ENCODE measurements at places on chromosomes 3 and 15. TPM values are rescaled to one million over a fixed set of nuclear protein-coding genes. Genes with fewer than 3 reads are reported as not detected.

- no peak for DNase-seq
These were observed 166.4 kb downstream of the C3orf70 start for GRCh38 chr3:184986366-184986889.

- DNase-seq, result peak; percentile 100
These were observed 554 bp upstream of the GSK3B start for GRCh38 chr3:120094776-120095225.

The SNRPN gene
- total RNA-seq, result 79.6 TPM

The NEK10 gene
- total RNA-seq, result not detected

GRCh38 chr3:175413926-175414325 is 554.8 kb downstream of the NAALADL2 start:
- DNase-seq, result no peak

DNA sequence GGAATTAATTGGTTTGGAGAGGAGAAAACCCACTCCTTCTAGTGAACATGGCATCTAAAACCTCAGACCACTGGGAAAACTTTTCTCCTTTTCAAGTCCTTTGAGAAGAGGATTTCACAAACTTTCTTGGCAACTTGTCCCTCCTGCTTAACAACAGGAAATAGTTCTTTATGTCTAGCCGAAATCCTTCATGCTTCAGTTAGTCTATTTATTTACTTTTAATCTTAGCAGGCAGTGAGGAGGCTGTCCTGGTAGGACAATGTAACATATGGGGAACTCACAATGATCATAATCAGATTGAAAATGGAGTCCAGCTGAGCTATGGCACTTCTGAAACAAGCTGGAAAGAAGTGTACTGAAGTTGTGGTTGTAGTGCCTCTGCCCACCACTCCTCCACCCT is 50.6 kb downstream of the KY start:
- no peak for DNase-seq

DNA sequence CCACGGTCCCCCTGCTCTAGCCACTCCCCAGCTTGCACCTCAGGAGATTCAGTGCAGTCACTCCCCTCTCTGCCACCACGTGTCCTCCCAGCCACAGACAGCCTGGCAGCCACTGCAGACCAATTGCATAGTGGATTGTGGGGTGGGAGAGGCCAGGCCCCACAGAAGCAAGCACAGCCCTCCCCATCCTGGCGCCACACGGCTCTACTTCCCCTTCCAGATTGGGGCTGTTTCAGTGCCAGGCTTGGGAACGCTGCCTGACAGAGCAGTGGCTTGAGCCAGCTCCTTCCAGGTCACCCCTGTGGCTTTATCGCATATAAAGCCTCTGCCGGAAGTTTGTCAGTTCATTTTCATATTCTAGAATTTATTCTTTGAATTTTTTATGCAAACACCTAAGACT is 90.7 kb downstream of the TMEM266 start:
- no peak for DNase-seq

The PPM1M gene
- 25.0 TPM for total RNA-seq

The PTH1R gene
- 13.0 TPM for total RNA-seq

The P3H2 gene
- 41.7 TPM for total RNA-seq

The GXYLT2 gene
- 10.1 TPM for total RNA-seq

GRCh38 chr3:126540342-126540849 is 16.4 kb downstream of the CHST13 start:
- no peak for DNase-seq

The PAQR5 gene
- 9.1 TPM for total RNA-seq

DNA sequence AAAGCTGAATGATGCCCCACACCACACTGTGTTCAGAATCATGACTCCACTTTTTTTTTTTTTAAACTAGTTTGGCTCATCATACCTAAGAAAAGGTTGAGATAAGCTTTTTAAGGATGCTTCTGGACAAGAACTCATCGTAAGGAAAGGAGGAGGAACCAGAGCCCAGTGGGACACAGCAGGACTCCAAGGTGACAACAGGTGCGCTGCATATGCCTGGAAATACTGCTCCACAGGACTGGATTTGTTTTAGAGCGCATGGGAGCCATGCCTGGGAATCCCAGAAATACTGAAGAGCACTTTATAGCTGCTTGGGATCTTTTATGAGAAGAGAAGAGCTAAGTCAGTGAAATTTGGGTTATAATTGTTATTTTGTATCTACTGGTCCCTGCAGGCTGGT is 93.4 kb downstream of the NEDD4 start:
- no peak for DNase-seq

The RLBP1 gene
- total RNA-seq, result not detected

DNA sequence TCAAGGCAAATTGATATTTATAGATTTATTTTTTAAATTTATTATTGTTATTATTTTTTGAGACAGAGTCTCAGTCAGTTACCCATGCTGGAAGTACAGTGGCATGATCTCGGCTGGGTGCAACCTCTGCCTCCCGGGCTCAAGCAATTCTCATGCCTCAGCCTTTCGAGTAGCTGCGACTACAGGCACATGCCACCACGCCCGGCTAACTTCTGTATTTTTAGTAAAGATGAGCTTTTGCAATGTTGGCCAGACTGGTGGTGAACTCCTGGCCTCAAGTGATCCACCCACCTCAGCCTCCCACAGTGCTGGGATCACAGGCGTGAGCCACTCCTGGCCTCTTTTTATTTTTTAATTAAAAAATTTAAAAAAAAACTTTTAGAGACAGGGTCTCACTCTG is 19.0 kb downstream of the SPG21 start:
- DNase-seq, result no peak

- DNase-seq, result no peak
These were observed 214.0 kb upstream of the RARB start for GRCh38 chr3:25214034-25214433.

The GPR27 gene
- total RNA-seq, result 1.2 TPM

GRCh38 chr3:100932491-100932890 is 60.7 kb downstream of the ABI3BP start:
- no peak for DNase-seq

- no peak for DNase-seq
These were observed 98.3 kb upstream of the VGLL3 start for GRCh38 chr3:87088993-87089841.

The TGM4 gene
- not detected for total RNA-seq

- no peak for DNase-seq
These were observed 1.3 kb upstream of the THBS1 start for GRCh38 chr15:39579487-39580116.

GRCh38 chr15:45884289-45884688 is 249.5 kb downstream of the SQOR start:
- no peak for DNase-seq

DNA sequence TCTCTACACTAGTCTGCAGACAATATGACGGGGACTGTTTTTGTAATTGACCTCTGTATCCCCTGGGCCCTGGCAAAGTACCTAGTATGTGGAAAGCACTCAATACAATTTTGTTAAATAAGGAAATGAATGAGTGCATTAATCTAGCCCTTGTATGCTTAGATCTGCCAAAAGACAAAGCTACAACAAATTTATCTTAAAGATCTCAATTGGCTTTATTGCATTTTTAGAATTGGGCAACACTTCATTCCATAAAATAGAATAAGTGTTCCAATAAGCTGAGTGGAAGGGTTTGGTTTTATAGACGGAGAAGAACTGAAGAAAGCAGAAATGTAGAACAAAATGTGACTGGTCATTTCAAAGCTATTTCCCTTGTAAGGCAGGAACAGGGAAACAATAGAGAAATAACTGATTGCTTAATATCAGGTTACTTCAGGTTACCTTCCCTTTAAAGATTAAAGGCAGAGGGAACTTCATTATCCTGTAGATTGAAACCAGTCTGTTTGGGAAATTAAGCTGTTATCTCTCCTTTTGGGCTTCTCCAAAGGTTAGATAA is 108.3 kb upstream of the MME start:
- no peak for DNase-seq

The TMEM212 gene
- total RNA-seq, result not detected

GRCh38 chr3:138082085-138082991 is 33.1 kb downstream of the DZIP1L start:
- DNase-seq, result no peak

GRCh38 chr3:197505796-197506548 is 49.8 kb downstream of the BDH1 start:
- DNase-seq, result no peak

DNA sequence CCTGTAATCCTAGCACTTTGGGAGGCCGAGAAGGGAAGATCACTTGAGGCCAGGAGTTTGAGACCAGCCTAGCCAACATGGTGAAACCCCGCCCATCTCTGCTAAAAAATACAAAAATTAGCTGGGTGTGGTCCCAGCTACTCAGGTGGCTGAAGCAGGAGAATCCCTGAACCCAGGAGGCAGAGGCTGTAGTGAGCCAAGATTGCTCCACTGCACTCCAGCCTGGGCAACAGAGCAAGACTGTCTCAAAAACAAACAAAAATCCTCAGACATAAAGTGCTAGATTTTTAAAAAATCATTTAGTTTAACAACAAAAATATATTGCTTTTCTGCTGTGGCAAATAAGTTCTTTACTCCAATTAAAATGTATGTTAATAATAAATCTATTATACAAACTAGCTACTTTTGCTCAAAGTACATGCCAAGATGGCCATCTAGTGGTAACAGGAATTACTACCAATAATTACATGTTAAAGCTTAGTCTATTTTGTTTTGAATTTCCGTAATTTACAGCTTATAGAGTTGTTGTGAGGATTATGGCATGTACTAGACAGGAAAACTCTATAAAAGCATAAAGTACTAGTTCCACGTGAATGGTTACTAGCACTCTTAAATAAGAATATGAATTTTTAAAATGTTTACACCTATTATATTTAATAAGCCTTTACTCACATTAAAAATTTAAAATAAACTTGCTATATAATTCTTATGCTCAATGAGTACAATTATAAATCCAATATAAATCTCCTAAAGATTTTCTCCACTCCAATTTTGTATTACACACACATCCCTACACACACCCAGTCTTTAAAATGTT is 39.0 kb downstream of the GABPB1 start:
- no peak for DNase-seq

DNA sequence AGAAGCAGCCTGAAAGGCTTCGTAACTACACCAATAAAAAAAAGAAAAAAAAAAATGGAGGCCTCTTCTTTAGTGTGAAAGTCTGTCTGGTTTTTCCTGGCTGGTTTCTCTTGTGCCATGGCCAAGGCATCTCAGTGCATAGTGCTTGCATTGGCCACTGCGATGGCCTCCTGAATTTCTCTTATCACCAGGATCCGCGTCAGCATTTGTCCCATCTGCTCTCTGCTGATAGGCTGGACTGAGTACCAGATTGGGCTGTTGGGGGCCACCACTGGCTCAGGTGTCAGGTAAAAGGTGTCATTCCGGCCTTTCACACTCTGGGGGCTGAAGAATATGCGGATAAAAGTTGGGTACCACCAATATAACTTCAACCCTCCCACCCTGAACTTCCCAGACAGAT is 1.1 kb upstream of the IMPDH2 start:
- DNase-seq, result no peak

The TBC1D5 gene
- 48.1 TPM for total RNA-seq

DNA sequence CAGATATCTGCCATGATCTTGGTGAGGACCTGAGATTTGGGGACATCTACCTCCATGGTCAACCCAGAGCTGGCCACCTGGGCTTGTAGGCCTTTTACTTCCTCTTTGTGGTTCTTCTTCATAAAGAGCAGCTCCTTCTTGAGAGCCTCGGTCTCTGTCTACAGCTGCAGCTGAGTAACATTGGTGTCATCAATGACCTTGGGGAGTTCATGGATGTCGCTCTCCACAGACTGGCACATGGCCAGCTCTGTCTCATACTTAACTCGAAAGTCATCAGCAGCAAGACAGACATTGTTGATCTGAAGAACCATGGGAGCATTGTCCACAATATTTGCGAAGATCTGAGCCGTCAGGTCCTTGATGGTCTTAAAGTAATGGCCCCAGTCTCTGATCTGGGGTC is 15.7 kb upstream of the RASA2 start:
- no peak for DNase-seq

The FGF12 gene
- total RNA-seq, result 1.5 TPM

DNA sequence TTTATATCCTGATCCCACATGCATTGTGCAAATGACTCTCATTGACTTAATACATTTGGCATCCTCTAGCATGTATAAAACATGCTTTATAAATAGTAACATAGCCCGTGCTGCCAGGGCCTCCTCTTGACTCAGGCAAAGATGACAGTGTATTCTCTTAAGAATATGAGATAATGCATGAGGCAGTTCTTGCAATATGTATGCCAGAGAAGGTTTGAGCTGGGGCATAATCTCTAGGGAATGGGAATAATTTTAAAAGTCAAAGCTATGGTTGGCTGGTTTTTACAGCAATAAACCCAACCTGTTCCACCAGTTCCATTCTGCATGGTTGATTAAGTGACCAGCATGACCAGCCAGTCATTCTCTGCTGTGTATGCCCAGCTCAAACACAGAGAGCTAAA is 179.0 kb upstream of the PFN2 start:
- DNase-seq, result no peak

DNA sequence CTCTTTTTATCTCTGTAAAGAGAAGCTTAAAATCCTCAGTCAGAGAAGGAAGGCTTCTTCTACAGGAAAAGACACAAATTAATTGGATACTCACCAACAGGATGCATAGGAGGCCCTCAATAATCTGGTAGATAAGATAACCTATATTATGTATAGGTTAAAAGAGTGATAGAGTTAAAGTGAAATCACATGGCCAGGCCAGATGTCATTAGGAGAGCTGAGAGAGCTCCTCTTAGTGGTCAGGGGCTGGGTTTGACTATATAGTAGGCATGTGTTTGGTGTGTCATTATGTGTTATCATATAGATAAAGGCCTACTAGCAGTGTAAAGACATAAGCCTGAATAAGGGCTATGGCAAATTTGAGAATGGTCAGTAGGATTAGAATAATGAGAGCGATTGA is 479.3 kb downstream of the EPHA3 start:
- DNase-seq, result no peak

DNA sequence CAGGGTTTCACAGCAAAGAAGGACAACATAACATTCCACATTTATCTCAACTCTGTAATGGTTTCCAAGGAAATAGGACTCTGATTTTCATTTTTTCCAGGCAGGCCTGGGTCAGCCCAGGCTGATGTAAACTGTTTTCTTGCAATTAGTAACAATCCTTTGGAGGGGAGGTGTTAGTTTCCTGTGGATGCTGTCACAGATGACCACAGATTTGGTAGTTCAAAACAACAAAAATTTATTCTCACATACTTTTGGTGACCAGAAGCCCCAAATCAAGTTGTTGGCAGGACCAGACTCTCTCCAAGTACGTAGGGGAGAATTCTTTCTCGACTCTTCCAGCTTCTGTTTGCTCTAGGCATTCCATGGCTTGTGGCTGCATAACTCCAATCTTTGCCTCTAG is 88.0 kb downstream of the EDEM1 start:
- no peak for DNase-seq

DNA sequence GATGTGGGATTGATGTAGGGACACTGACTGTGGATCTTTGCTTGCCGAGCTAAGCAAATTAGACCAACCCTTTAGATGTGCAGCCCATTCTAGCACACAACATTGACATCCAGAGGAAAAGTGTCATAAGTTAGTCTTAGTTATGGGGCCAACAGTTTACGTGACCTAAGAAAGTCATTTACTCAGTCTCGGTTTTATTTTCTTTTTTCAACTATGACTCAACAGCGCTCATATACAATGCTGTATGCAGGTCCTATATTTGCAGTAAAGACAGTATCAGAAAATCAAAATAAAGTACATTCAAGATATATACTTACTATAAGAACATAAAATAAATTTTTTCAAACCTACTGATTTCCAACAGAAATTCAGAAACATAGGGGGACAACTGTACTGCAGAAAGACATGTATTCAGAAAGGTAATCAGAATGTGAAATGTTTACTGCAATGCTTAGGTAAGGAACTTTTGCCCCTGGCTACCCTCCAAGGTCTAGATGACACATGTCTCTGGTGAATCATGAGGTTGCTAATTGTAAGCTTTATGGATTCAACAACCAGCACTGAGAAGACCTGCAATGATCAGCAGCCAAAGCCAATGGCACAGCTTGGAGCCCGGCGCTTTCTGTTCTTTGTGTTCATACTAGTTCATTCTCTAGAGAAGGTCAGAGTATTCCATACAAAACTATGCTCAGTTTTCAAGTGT is 317.5 kb upstream of the CNTN6 start:
- no peak for DNase-seq
